ENCODE measurements at places on chromosomes 6 and 20.

- no peak for DNase-seq
Measured at GRCh38 chr6:3696525-3697088, 54.9 kb downstream of the PXDC1 start.

- no peak for DNase-seq
Measured at GRCh38 chr6:89605861-89606260, 32.7 kb downstream of the LYRM2 start.

DNA sequence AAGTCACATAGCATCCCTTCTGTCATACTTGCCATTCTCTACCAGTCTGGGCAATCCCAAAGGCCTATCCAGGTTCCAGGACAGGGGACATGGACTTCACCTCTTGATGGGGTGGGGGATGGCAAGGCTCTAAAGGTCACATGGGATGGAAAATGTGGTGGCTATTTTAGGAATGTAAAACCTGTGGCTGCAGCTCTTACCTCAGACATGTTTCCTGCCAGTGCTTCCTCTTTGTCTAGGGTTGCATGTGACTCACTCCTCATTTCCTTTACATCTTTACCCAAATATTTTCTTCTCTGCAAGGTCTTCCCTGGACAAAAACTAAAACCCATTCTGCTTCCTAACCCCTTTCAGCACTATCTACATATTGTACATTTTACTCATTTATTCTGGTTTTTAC is 135.7 kb downstream of the BTBD3 start:
- DNase-seq = no peak

GRCh38 chr6:129578315-129578714 is 131.7 kb downstream of the ARHGAP18 start:
- DNase-seq = no peak

DNA sequence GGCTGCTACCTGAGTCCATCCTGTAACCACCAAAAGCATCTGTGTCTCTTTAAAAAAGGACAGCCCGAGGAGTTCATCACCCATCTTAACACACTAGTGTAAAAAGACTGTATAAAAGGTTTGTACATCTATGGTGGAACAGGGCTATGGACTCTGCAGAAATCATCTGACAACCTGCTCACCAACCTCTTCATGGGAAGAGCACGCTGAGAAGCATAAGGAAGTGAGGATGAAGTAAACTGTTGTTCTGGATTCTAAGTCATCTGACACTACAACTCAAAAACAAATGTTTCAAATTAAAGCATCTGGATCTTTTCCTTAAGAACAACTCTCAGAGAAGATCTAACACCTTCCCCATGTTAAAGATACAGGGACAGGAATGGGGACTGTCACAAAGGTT is 5.4 kb downstream of the IFNGR1 start:
- no peak for DNase-seq

DNA sequence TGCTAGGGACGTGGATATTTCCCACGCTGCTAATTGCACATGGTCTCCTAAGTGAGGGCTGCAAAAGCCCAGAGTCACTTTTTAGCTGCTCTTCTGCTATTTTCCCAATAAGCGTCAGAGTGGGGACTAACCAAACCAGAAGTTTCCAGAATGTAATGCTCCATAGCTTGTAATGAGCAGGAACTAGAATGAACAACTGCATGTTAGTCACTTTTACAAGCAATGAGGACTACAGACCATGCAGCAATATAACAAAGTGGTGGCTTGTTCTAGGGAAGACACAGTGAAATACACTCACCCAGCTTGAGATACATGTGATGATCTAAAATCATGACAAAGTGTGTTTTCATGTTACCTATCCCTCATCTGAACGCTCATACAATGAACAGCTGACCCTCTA is 314.1 kb upstream of the SGK1 start:
- DNase-seq = no peak

DNA sequence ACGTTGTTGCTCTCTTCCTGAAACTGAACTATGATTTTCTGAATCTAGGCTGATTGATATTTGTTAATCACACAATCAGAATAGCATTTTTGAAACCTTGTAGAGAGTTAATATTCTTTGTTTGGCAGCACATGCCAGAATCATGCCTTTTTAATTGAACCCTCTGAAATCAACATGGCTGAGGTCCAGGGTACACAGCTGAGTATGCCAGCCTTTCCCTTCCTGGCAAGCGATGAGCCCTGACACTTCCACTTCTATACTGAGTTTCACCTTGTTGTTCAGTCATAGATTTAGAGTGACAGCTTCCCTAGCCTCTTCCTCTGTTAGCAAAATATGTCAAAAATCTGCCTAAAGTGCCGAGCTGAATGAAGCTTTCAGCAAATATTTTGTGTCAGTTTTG is 6.8 kb downstream of the HDDC2 start:
- no peak for DNase-seq

GRCh38 chr20:19330731-19331130 is 118.3 kb downstream of the SLC24A3 start:
- no peak for DNase-seq

- DNase-seq = no peak
Measured at GRCh38 chr6:101626269-101626668, 232.8 kb downstream of the GRIK2 start.

- DNase-seq = no peak
Measured at GRCh38 chr20:36400909-36401735, 95.0 kb downstream of the DLGAP4 start.

DNA sequence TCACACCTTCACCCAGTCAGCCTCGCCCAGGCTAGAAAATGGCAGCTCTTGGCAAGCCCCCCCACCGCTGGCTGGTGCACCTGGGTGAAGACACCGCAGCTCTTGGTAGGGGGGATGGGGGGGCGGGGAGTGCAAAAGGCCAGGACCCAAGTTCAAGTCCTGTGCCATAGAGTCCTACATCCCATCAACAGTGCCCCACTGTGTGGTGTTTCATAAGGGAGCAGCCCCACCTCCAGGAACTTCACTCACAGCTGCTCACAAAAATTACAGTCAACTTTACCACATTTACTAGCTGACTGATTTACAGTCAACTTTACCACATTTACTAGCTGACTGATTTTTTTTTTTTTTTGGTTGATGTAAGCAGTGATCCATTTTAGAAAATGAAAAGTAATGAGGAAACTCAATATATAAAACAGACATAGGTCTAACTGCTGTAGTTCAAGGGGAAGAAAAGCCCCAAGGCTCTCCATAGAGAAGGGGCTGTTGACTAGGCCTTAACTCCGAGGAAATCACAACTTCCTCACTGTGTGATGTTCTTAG is 208.9 kb upstream of the SNX9 start:
- DNase-seq = no peak

DNA sequence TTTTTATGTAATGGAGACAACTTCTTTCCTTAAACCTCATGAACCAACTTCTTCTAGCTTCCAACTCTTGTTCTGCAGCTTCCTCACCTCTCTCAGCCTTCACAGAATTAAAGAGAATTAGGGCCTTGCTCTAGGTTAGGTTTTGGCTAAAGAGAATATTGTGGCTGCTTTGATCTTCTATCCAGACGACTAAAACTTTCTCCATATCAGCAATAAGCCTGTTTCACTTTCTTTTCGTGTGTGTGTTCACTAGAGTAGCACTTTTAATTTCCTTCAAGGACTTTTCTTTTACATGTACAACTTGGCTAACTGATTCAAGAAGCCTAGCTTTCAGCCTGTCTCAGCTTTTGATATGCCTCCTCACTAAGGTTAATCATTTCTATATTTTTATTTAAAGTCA is 596.1 kb upstream of the NRSN1 start:
- no peak for DNase-seq

- DNase-seq = no peak
Measured at GRCh38 chr6:136249336-136249735, 775 bp downstream of the MTFR2 start.

GRCh38 chr6:140845701-140846100 is 1287.0 kb upstream of the GJE1 start:
- DNase-seq = no peak

GRCh38 chr20:2130062-2130591 is 28.5 kb downstream of the STK35 start:
- no peak for DNase-seq

- DNase-seq = no peak
Measured at GRCh38 chr6:10146715-10147451, 268.0 kb downstream of the TFAP2A start.

DNA sequence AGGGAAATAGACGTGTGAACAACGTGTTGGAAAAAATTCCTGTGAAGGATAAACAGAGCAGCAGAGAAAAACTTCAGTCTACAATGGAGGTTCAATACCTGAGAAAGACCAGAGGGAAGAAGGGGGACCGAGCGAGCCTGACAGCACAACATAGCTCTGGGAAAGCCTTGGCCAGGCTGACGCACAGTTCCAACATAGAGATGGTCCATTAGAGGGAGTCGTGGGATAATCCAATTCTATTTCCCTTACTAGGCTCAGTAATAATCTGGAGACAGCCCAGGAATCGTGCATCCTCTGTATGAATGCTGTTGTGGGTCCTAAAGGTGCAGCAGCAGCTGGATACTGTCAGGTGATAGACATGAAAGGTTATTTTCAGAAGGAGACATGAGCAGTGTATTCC is 370.8 kb upstream of the BTBD3 start:
- DNase-seq = no peak

DNA sequence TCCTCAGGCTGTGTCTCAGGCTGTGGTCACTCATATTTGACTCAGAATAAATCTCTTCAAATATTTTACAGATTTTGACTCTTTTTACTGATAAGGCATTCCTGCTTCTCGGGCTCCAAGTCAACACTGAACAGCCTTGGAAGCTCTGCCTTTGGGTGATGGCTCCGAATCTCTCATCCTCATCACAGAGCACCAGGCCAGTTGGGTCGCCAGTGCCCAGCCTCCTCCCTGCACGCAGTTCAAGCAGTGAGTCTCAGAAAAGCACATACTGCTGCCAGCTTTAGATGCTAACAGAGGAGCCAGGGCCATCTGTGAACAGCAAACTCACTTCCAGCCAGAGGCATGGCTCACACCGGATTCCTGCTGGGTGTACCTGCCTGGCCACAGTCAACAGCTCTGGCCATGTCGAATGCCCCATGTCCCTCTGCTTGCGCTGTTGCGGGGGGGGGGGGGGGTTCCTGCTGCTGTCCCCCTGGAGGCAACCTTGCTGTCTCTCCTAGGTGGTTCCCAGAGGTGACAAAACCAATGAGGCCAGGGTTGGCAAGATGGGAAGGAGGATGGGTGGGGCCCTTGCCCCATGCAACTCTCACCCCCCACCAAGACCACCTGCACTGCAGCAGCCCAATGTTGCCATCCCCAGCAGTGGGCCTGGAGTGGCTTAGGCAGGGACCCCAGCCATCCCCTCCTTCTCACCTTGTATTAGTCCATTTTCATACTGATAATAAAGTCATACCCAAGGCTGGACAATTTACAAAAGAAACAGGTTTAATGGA is 248.8 kb downstream of the ERMARD start:
- no peak for DNase-seq

DNA sequence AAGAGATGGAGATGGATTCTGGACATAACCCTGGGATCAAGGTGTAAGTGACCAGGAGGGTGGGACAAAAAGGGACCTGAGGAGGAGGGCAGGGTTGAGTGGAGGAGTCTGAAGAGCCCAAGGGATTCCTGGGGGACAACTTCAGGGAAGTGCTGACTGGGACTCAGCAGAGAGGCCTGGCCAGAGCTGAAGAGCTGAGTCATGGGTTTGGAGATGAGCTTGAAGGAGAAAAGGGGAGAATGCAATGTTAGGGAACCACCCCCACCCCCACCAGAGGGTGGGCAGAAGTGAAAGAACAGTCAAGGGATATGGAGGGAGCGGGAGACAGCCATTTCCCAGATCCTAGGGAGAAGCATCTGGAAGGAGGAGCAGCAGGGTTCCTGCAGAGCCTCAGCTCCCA is 55.2 kb downstream of the INSM1 start:
- no peak for DNase-seq

DNA sequence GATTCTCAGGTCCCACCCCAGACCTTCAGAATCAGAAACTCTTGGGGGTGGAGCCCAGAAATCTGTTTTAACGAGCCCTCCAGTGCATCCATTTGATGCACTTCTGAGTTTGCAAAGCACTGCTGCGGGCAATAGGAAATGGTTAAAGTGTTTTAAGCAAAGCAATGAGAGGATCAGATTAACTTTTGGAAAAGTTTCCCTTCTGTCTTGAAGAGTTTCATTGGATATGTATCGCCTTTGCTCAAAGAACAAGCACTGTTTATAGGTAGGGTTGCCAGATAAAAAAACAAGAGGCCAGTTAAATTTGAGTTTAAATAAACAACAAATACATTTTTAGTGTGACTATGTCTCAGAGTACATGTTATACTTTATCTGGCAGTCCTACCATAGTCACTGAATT is 226.0 kb downstream of the BMP7 start:
- DNase-seq = no peak

DNA sequence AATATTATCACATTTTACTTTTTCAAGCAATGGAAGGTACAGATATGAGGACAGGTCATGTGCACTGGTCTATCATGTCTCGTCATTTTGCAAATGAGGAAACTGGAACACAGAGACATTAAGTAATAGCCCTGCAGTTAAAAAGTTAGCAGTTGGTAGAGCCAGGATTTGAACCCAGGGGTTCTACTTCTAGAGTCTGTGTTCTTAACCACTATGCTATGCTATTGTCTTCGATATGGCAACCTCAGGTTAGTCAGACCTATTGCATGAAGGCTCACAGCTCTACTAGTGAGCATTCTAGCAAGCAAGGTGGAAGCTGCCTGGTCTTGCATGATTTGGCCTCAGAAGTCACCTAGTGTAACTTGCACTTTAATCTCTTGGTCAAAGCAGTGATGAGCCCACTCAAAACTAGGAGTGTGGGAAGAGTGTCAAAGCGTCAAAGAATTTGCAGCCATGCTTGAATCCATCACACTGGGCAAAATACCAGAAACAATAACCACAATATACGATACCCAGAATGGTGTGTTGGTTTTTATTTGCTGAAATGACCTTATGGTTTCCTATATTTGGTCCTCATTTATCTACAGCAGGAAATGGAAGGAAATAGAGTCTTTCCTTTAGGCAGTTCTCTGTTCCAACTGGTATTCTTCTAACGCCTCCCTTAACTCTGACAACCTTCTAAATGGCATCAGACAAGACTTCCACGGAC is 20.4 kb upstream of the BMP2 start:
- DNase-seq = no peak

- no peak for DNase-seq
Measured at GRCh38 chr6:156729248-156729647, 47.9 kb upstream of the ARID1B start.

- no peak for DNase-seq
Measured at GRCh38 chr6:169168706-169169105, 84.9 kb downstream of the THBS2 start.

- DNase-seq = peak; percentile 5
Measured at GRCh38 chr6:105587349-105588122, 184.7 kb upstream of the PREP start.

GRCh38 chr6:7818257-7819214 is 92.1 kb downstream of the TXNDC5 start:
- no peak for DNase-seq

GRCh38 chr6:56268266-56268665 is 20.9 kb upstream of the COL21A1 start:
- no peak for DNase-seq

- DNase-seq = no peak
Measured at GRCh38 chr6:80376411-80376810, 269.9 kb downstream of the BCKDHB start.

GRCh38 chr6:46016063-46016608 is 476 bp upstream of the CLIC5 start:
- no peak for DNase-seq
